ENCODE measurements at places on chromosomes 7 and 10.

DNA sequence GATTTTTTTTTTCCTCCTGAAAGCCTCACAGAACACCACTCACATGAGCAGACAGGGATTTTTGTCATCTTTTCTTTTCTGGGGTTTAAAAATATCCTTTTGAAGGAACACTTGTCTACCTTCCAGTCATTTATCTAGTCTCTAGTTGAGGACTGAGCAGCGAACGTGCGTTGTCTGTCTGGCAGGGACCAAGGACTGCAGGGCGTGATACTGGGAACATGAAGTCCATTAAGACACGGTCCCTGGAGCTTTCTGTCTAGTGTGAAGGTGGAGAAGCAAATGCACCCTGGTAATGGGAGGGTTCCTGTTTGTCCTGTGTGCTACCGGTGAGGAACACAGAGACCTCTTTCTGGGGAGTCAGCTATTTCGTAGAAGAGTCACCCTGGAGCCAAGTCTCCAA lies 207.4 kb downstream of the TMEM178B start:
- no peak for DNase-seq

DNA sequence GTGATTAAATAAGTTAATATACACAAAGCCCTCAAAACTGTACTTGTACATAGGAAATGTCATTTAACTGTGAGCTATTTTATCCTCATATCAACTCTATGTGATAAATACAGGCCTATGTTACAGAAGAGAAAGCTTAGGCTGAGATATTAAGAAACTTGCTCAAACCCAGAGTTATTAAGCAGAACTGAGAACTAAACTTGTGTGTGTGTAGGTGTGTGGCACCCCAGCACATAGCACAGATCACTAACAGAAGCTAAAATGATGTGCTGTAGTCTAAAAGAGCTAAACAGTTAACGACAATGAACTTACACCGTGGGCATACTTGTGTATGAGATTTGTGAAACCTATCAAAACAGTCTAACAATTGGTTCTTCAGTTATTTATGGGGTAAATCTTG lies 34.5 kb downstream of the MTPN start:
- no peak for DNase-seq

DNA sequence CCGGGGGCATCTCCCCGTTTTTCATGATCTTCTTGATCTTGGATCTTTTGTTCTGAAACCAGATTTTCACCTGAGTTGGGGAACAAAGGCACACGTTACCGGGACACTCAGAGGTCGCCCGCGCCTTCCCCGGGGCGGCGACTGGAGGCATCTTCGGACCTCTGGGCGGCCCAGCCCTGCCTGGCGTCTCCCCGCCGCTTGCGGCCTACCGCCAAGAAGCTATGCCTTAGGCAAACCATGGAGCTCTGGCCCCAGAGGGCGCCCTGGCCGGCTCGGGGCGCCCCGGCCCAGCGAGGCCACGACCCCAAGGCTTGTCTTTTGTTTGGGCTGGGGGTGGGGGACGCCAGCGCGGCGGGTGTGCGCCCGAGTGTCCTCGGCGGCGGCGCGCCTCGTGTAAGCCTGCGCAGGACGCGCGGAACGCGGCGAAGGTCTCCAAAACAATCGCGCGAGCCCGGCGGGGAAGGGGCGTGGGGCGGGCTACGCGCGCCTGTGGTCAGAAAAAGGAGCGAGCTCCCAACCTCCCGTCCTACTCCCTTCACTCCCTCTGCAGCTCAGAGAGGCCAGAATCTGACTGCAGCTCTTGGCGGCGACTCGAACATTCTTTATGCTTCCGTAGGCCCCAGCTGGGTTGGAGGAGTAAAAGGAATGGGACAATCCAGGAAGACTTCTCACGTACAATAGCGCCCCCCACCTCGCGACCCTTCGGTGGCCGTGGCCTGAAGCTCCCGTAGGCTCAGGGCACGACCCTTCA lies 3.5 kb downstream of the DLX5 start:
- no peak for DNase-seq

DNA sequence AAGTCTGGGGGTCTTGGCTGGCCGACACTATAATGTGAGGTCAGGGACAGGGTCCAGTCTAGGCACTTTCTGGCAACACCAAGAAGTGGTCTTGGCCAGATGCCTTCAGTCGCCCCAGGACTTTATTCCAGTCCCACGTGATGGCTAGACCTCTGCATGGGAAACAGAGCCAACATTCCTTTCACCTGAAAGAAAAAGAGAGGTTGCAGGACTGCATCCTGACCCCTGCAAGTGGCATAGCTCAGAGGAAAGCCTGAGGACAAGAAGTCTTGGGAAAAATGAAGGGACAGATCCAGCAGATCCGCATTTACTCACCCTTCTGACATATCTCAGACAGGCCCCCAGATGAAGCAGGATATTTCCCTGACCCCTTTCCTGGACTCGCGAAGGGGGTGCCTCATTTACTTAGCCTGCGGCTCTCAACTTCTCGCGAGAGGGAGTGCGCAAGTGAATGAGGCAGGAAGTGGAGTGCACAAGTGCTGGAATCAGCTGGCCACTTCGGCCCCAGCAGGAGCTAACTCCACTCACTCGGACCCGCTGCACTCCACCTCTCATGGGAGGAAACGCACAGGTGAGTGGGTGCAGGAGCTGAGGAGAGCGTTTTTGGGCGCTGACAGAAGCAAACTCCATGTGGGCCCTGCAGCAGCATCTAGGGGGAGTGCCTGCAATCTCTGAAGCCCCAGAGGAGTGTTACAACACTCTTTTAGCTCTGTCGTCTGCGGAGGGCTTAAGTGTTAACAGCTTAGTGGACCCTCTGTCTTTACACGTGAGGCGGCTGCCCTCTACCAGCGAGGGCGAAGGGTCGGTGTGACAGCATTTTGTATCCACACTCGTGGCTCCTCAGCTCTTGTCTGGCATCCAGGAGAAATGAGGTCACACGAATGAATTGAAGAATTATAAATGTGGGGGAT lies 916.2 kb upstream of the GHITM start:
- DNase-seq: no peak

DNA sequence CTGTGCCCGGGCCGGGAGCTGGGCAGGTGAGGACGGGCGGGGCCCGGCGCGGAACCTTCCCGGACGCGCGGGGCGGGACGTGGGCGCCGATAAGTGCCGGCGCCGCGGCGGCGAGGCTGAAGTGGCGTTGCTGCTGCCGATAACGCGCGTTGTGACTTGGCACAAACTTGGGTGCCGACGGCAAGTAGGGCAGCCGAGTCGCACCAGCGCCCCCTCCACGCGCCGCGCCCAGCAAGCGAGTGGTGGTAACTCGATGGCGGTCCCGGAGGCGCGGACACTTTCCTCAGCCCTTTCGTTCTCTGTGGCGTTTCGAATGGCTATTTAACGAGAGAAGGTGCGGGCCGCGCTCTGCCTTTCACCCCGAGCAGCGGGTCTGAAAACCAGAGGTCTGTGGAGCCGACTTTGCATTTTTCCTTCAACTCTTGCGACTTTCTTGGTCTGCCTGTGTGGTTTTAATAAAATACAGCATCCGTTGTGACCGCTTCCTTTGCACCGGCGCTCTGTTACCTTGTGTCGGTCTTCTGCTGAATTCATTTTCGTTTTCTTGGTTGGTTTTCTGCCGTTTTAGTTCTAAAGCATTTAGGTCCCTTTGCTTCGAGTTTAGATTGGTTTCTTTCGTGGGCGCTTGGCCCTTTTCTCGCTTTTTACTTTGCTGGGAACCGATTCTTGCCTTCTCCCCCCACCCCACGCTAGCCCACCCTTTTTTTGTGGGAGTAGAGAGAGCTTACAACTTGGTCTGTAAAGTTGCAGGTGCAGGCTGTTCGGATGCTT lies 701 bp downstream of the STK17A start:
- no peak for DNase-seq

All from activated CD8-positive, alpha-beta memory T cell treated with anti-CD3 and anti-CD28 coated beads for 1 hour (primary cell).